Mesenteric fat pad (tissue), 1 donor: ENCODE measurements at places on chromosomes 11 and 22. TPM values are rescaled to one million over a fixed set of nuclear protein-coding genes. Genes with fewer than 3 reads are reported as not detected.

DNA sequence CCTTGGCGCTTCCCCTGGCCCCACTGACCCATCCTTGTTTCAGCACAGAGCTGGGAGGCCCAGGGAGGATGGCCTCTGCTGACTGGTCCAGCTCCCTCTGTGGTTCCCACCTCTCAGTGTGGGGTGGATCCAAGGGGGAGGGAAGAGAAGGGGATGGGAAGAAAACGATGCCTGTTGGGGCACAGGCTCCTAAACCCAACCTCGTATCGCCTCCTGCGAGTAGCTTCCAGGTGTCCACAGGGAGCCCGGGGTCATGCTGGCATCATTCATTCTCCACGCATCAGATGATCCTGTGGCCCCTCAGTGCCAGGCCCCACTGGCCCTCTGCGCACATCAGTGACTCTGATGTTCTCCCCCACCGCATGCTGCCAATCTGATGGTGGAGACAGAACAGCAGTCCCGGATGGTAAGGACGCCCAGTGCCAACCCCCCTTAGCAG lies 5.1 kb downstream of the MYEOV start:
- no peak for DNase-seq

The FLRT1 gene
- not detected for total RNA-seq

- DNase-seq = no peak
Observed at GRCh38 chr11:119714590-119714989, 14.4 kb downstream of the NECTIN1 start.

GRCh38 chr11:104324276-104324675 lies 160.3 kb upstream of the PDGFD start:
- DNase-seq = no peak

DNA sequence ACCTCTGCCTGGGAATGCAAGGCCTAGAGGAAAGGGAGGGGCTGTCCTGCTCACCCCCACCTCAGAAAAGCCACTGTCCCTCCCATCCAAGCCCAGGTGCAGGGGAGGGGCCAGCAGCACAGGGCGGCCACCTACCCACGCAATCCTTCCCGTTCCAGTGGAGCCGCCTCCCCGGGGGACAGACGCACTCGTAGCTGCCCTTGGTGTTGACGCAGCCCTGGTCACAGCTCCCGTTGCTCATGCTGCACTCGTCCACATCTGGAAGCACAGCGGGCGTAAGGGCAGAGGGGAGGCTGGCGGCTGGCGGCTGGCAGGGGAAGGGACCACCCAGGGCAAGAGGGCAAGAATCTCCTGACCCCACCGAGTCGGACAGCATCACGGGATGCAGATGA lies 40.3 kb upstream of the TTLL12 start:
- DNase-seq = no peak

DNA sequence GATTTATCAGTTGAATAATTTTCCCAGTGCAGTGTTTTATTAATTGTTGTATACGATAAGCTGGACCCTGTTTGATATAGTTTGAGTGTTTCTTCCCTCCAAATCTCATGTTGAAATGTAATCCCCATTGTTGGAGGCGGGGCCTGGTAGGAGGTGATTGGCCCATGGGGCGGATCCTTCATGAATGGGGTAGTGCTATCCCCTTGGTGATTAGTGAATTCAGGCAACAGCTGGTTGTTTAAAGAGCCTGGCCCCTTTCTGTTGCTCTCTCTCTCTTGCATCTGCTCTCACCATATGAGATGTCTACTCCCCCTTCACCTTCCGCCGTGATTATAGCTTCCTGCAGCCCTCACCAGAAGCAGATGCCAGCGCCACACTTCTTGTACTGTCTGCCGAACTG lies 1.5 kb downstream of the OR5A1 start:
- DNase-seq = no peak

DNA sequence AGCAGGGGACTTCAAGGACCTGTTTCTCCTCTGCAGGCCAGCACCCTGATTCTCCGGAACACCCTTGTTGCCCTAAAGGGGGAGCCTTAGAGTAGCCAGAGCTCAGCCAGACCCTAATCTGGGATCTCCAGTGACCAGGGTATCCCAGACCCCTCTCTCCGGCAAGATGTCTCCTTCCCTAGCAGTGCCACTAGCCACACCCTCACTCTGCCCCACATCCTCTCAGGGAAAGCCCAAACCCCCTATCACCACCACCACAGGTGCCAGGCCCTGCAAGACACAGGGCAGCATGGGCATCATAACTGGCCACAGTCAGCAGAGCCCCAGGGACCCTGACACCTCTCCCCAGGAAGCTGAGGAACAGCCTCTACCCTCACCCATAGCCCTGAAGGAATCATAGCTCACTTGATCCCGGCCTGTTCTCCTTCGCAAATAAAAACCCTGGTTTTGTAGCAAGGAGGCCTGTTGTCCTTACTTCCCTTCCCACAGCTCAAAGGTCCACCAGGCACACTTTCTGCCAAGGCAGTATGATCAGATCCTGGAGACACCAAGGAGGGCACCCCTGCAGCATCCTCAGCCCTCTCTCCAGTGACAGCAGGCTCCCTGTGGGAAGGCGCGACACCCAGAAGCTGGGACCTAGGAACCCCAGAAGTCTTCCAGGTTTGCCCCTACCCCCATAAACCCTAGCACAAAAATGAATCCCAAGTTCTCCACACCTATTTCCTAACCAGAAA lies 4.6 kb downstream of the CFL1 start:
- DNase-seq = peak; percentile 30

GRCh38 chr22:25525376-25525775 lies 39.1 kb upstream of the GRK3 start:
- DNase-seq = no peak

GRCh38 chr22:19849835-19850762 lies 4.6 kb downstream of the GNB1L start:
- no peak for DNase-seq

The NXPE1 gene
- total RNA-seq = not detected

The PRR33 gene
- not detected for total RNA-seq

The ZP1 gene
- 1.4 TPM for total RNA-seq

- DNase-seq = no peak
Observed at GRCh38 chr11:85277693-85278092, 349.5 kb downstream of the DLG2 start.

The POU2AF2 gene
- not detected for total RNA-seq

- no peak for DNase-seq
Observed at GRCh38 chr11:6703247-6704063, 20.3 kb upstream of the MRPL17 start.

DNA sequence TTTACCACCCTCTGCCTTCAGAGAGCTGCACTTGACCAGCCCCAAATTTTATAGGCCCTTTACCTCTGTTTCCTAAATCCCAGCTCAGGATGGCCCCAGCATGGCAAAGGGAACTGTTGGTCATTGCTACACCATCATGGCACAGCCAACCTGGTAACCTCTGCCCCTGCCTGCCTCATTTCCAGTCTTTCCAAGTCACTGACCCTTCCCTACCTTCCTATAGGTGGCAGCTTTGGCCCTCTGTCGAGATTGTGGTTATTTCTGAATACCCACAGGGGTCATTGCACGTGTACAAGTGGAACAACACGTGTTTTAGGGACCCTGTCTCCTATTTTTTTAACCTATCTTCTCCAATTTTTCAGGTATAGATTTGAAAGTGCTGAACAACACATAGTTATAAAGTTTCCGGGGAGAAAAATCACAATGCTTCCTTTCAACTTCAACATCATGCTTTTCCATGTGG lies 2.8 kb downstream of the GALNT18 start:
- no peak for DNase-seq

The ADAMTS8 gene
- 0.42 TPM for total RNA-seq

GRCh38 chr11:133548641-133549040 lies 16.3 kb upstream of the OPCML start:
- no peak for DNase-seq

DNA sequence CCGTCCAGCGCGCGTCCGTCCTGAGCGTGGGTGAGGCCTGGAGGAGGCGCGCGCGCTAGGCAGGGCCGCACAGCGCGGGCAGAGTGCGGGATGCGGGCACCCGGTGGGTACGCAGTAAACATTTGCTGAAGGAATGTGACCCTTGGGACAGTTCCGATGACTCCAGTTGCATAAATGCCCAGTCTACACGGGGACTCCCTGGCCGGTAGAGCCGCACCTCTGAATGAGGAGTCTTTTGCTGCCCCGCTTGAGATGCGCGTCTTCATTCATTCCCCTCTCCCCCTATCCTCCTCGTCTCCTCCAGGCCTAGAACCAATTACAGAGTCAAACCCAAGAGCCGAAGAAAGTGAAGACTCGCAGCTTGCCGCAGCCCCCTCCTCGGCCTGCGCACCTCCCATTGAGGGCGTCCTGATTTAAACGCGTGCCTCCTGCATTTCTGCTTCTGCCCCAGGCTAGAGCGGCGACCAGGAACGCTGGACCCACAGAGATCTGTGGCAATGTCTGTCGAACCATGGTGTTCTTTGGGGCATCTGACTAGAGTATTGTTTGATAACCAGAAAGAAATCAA lies 729 bp upstream of the CHKB start:
- DNase-seq = no peak

GRCh38 chr22:19430890-19431541 lies 517 bp downstream of the HIRA start:
- no peak for DNase-seq

GRCh38 chr22:36743011-36743410 lies 32.9 kb downstream of the IFT27 start:
- no peak for DNase-seq

The CRYBB2 gene
- not detected for total RNA-seq

The NCR3LG1 gene
- 4.1 TPM for total RNA-seq

DNA sequence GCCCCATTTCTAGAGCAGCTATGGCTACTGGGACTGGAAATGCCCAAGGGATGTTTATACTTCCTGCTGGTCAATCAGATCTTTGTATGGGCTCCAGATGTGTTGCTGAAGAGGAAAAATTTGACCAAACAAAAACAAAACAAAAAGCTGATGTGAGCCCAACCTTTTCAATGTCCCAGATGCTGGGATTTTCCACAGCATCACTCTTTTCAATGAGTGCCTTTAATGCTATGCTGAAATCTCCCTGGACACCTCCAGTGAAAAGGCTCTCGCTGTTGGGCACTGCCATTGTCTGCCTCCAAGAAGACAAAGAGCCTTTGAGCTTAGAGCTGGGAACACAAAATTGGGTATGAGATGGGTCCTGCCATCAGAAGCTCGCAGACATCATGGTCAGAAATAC lies 671.9 kb downstream of the NTM start:
- no peak for DNase-seq

DNA sequence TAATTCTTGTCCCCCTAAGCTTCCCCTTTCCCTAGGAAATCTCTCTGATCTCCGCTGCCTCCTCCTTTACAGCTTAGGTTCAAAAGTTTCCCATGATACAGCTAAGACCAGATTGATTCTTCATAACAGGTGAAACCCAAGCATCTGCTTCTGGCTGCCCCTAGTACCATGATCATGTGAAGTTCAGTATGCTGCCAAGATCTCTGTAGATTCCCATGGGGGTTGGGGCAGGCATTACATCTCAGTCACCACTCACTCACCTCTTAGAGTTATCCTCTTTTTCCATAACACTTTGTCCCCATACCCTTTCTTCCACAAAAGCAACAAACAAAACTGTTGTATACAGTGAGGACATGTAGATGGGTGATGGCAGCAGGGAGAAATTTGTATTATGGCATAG lies 44.0 kb downstream of the RRP8 start:
- DNase-seq = no peak

The TRPM5 gene
- not detected for total RNA-seq

GRCh38 chr11:63132985-63133775 lies 10.8 kb downstream of the SLC22A24 start:
- no peak for DNase-seq

- no peak for DNase-seq
Observed at GRCh38 chr11:1060852-1061616, 13.6 kb upstream of the MUC2 start.

DNA sequence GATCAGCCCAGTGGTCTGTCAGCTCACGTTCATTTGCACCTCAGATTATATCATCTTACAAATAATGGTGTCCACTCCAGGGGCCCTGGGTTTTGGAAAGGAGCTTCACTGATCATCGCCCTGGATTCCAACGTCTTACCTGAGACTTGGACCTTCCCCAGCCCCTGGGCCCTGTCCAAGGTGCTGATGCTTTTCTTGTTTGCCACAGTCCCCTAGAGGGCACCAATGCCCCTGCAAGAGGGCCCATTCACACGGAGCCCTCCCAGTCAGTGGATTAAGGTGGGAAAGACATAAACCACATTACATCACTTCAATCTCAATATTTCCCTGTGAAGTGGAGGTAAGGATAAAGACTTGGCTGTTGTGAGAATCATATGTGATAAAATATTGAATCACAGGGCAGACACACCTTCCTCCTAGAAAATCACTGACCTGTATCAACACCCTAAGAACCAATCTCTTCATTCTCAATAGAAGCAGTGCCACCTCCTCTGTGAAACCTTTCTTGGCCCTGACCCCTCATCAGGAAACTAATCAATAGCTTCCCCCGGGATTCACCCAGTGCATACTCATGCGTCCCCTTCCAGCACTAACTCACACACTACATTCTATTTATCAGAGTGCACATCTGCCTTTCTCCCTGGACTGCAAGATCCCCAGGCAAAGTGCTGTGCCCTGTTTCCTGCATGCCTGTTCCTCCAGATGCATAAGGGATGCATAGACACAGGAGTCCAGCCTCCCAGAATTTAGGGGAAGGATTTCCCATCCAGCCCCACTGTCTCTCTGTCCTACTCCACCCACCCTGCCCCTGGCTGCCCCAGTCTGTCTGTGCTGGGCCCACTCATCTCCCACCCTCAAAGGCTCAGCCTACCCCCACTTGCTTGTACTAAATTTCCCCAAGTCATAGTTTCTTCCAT lies 167.0 kb downstream of the BUD13 start:
- DNase-seq = no peak

- peak; percentile 90 for DNase-seq
Observed at GRCh38 chr22:18091916-18092526, 14.2 kb downstream of the PEX26 start.

The TREH gene
- total RNA-seq = not detected

GRCh38 chr11:30503156-30503555 lies 83.0 kb downstream of the MPPED2 start:
- no peak for DNase-seq

- DNase-seq = no peak
Observed at GRCh38 chr11:84847842-84848241, 779.3 kb downstream of the DLG2 start.

The KRTAP5-7 gene
- 0.39 TPM for total RNA-seq

- DNase-seq = no peak
Observed at GRCh38 chr11:70933981-70934583, 318.3 kb downstream of the SHANK2 start.

The TUBGCP6 gene
- 27.6 TPM for total RNA-seq

DNA sequence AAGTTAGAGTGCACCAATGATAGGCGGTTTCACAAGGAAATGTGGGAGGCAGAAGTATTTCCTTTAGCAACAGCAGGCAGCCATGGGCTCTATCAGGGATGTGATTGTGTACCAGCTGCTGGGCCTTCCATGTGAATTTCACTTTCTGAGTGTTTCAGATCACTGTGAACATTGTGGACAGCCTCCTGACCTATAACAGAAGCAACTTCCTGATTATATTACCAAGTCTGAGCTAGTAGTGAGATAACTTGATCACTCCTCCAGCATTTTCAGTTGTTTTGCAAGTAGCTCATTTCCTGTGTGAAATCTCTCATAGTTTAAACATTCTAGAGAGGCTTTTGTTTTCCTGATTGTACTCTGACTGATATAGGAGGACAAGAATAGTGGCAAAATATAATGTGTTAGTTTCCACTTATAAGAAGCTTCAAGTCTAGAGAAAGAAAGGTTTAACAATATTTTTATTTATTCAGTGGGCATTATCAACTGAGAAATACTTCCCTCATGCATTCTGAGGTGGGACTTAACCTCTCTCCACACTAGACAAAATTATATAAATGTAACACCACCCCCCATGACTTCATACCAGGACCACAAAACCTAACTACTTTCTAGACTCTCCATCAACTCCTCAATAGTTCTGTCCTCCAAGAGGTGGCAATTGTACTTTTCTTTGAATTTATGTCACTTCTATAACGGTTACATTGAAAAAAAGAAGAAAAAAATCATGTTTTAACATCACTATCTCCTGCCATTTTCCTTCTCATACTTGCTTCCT lies 184.2 kb upstream of the LUZP2 start:
- DNase-seq = no peak
